Stimulated activated CD4-positive, alpha-beta T cell treated with anti-CD3 and anti-CD28 coated beads, Interleukin-12 subunit alpha, Interleukin-12 subunit beta, amount 100 ng/mL, for 48 hours (primary cell): ENCODE measurements at places on chromosomes 6 and 20.

DNA sequence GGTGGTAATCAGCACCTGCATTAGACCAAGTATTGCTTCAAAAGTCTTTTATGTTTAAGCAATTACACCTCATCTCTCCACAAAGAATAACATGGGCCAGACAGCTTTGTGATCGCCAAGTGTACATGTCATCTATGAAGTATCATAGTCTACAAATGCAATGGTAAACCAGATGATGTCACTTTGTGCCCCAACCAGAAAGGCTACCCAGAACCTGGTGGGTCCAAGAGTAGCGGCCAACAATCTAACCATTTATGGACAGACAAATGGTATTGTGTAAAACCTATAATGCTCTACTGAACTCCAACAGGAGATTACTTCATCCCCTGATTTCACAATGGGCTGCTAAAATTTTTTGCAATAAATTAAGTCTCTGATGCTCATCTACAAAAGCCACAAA lies 295.9 kb downstream of the GMDS start:
- DNase-seq: no peak

DNA sequence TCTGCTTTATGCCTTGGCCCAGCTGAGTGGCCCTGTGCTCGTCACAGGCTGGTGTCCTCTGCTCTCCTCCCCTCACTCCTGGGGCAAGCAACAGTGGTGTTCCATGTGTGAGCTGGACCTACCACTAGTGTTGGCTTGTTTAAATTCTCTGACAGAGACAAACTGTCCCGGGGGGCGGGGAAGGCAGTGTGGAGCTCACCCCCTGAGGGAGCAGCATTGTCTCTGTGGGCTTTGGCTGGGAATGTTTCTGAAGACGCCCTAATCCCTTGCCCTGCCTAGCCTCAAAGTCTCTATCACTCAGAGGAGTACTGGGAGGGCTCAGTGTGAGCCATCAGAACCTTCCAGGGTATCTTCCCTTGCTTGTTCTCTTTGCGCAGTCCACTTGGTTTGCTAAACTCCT lies 5.2 kb upstream of the VEGFA start:
- DNase-seq: no peak

GRCh38 chr20:4341804-4342485 lies 326.6 kb upstream of the RNF24 start:
- DNase-seq: no peak

DNA sequence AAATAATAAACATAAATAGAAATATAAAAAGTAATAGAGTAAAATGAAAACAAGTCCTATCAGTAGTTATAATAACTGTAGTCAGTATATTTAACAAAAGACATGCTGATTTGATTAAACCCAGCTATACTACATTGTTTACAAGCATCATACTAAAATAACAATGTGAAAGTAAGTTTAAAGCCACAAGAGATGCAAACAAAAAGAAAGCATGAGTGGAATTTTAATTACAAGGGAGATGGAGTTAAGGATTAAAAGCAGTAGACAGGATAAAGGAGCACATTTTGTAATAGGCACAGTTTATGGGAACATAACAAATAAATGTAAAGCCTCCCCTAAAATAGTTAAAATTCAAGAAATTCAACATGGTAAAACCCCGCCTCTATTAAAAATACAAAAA lies 41.5 kb downstream of the SENP6 start:
- DNase-seq: no peak

DNA sequence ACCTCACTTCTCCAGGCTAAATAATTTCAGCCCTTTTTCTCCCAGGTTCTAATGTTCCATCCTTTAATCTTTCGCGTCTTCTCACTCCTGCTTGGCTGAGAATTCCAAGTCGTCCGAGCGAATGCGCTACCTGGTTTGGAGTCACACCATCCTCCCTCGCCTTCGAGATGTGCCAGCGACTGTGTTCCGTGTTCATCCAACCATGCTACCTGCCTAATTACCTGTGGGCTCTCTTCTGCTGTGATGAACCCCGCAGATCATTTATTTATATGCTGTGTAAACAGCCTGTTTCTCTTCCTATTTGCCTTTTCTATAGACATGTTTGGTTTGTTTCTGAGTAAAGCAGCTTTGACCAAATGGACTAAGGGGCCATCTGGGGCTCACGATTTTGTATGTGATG lies 83.5 kb upstream of the TMEM181 start:
- DNase-seq: no peak

GRCh38 chr6:4346659-4347333 lies 211.4 kb upstream of the ECI2 start:
- DNase-seq: no peak

- DNase-seq: no peak
Observed at GRCh38 chr20:63029358-63030121, 22.8 kb upstream of the BHLHE23 start.

DNA sequence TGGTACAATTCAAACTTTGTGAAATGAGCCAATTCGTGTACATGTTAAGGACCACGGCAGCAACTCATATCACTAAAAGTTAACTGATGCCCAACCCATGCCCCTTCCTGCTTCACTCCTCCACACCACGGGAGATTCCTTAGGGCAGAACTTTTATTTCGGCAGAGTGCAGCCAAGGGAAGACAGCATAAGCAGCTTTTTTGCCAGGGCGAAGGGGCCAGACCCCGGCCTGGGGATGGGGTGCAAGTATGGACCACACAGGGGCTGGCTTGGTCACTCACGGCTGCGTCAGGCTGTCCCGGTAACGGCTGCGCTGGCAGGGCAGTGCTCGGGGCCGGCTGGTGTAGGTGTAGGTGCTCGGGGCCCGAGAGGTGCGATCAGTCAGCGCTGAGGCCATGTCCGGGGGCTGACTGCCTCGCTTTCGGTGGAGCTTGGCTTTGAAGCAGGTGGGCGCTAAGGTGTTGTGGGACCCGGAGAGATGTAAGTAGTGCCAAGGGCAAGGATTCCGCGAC lies 792 bp downstream of the RSPH3 start:
- DNase-seq: no peak

DNA sequence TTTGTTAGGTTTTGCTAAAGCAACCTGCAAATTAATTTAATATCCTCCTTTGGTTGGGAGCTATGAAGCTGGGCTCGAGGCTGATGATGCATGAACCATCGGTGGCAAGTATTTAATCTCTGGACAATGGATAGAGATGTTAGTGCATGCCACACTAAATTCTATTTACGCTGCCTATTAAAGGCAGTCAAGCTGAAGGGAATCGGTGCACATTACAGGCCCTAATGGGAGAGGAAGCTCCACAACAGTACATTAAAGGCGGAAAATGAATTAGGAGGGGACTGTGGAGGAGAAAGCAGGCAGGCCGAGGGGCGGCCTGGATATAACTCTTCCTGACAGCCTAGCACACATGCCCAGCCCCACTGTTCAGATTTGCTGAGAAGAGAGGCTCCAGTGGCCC lies 132.4 kb upstream of the MAFB start:
- no peak for DNase-seq

GRCh38 chr6:45000833-45001232 lies 327.3 kb upstream of the RUNX2 start:
- DNase-seq: no peak

GRCh38 chr6:80331522-80331921 lies 225.1 kb downstream of the BCKDHB start:
- DNase-seq: no peak

DNA sequence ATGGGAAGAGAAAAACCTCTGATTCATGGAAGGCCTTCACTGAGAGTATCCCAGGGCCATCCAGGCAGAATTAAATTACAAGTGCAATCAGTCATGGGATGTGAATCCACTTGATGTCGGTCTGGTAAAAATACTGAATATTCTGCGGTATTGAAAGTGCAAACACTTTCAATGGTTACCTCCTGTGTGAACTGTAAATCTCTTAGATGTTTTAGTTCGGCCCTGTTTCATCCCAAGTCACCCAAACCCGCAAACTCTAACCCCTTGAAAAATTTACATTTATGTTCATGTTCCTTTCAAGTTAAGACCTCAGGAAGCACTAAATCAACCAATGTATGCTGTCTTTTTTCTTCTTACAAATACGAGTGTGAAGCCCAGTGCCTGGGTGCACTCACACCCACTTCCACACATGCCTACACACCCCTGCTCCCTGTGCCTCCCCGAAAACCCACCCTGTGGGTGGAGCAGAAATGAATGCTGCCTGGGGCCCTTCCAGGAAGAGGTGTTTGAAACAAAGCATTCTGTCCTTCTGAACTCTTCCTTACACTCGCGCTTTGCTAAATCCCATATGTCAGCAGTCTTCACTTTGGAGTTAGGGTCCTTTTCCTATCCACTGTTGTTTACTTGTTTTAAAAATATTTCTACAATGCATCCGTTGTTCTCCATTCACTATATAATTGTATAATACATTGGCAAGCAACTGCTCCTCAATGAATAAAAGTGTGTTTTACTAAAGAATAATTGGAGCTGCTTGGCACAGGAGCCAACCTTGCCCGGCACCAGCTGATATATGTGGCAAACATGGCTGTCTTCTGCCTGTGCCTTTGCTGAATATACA lies 62.7 kb downstream of the FYN start:
- DNase-seq: no peak

GRCh38 chr20:50271612-50272011 lies 81.0 kb downstream of the CEBPB start:
- DNase-seq: no peak

DNA sequence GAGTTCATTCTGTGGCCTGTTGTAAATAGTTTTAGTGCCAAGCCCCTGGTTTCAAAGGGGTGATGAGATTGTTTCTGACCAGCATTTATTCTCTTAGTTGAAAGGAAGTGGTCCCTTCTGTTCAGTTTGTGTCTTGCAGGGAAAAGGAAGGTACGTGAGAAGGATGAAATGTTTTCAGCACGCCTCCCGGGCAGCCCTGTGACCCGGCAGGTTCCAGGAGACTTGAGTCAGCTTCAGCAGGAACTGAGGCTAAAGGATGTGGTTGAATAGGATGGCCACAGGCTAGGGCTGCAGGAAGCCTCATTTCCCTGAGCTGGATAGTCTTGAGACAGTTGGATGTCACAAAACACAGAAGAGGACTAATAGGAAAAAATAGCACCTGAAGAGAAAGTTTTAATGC lies 132.4 kb upstream of the SYNDIG1 start:
- DNase-seq: no peak

DNA sequence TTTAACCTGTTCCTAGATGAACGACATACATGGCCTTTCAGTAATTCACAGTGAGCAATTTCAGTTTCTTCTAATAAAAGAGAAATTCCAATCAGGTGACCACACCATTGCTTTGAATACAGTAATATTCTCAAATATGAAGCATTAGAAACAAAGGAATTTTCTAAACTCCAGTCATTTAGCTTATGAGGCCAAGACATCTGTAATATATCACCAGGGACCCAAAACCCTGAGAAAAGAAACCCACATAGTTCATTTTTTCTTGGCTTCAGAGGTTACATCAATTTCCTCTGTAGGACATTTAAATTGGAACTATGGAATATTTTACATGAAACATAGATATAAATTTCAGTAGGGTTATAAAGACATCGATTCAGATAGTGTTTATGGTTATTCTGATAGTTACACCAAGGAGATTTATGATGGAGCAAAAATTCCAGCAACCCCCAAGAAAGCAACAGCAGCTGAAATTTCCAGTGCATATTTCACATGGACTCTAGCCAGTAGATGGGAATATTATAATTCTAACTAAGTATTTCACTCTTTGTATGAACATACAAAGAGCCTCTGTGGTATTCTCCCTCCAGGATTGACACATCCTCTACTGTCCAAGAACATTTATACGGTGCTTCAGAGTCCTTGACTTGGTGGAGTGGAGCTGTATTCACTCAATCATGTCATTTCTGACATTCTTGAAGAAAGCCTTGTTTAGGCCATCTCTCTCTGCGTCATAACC lies 82.9 kb downstream of the ADGRG6 start:
- DNase-seq: no peak

DNA sequence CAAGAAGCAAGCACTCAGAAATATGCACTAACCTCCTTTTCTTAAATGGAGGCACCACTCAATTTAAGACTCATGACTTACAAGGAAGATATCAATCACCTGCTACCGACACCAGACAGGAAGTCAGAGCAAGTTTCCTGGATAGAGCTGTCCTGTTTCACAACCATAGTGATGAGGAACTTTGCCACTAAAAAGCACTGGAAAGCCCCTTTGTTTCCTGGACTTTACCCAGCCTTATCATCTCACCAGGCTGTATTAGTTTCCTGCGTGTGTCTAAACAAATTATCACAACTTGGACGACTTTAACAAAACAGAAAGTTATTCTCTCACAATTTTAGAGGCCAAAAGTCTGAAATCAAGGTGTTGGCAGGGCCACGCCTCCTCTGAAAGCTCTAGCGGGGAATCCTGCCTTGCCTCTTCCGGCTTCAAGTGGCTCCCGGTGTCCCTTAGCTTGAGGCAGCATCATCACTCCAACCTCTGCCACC lies 253.8 kb upstream of the STXBP5 start:
- DNase-seq: no peak

GRCh38 chr6:168496139-168496996 lies 55.4 kb downstream of the SMOC2 start:
- no peak for DNase-seq

DNA sequence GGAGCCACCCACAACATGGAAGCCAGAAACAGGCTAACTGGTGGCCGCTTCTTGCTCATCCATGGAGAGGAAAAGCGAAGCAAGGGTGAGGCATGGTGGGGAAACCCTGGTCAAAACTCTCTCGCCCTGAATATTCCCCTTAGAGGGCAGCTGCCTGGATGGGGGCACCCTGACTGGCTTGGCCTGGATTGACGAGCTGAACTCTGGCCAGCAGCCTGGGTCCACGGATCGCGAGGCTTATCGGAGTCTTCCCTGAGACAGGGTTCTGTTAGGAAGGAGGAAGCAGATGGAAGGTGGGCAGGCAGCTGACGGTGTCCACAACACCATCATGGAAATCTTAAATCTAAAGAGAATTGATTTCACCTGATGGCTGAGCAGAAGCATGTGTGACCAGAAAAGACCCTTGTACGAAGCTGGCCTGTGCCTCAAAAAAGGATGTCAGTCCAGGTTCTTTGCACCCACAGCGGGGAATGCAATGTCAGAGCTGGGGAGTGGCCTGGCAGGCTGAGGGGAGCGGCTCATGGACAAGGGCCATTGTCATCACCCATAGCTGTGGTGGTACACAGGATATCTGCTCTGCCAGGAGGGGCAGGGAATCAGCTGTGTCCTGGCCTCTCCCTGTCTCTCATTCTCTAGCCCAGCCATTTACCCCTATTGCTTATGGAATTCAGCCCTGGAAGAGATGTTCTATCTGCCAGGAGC lies 109.4 kb upstream of the SNX9 start:
- DNase-seq: no peak

GRCh38 chr6:7283676-7284075 lies 29.3 kb downstream of the SSR1 start:
- no peak for DNase-seq

GRCh38 chr20:50516180-50516934 lies 6.2 kb downstream of the PTPN1 start:
- DNase-seq: no peak

GRCh38 chr6:72078096-72078495 lies 191.7 kb downstream of the RIMS1 start:
- DNase-seq: no peak

GRCh38 chr6:52647199-52647598 lies 23.7 kb upstream of the TMEM14A start:
- DNase-seq: no peak

- DNase-seq: no peak
Observed at GRCh38 chr20:20683481-20684321, 28.7 kb downstream of the RALGAPA2 start.

- no peak for DNase-seq
Observed at GRCh38 chr6:36688063-36688738, 9.4 kb upstream of the RAB44 start.

- DNase-seq: no peak
Observed at GRCh38 chr6:128446497-128446896, 73.9 kb downstream of the PTPRK start.

GRCh38 chr6:32637219-32637880 lies at the start of gene HLA-DQA1:
HLA-DQA1 (plus strand) TSS chr6:32637406; CDS start chr6:32637459, 53 bp downstream.
- DNase-seq: no peak

GRCh38 chr6:137729866-137730629 lies 137.0 kb upstream of the TNFAIP3 start:
- no peak for DNase-seq
